Foreskin fibroblast (primary cell): ENCODE measurements at places on chromosomes 16 and 17.

- DNase-seq, result no peak
Measured at GRCh38 chr16:87286839-87287626, 30.2 kb downstream of the C16orf95 start.

GRCh38 chr17:18862011-18862410 lies 4.1 kb downstream of the PRPSAP2 start:
- no peak for DNase-seq

DNA sequence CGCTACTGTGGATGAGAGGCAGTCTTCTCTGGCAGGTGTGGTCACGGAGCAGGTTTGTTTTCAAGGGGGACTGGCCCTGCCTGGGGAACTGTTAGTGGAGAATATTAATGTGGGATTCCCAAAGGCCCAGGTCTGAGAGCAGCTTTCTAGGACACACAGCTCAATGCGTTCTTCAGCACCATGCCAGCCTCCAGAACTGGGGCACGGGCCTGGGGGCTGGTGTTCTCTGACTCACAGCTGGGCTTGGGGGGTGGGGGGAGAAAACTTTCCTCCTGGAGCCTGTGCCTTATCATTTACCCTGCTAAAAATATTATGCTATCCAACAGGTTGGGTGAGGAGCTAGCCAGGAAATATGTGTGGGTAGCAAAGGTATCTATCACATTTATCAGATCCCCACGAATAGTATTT lies 13.5 kb upstream of the LHX1 start:
- DNase-seq, result no peak

DNA sequence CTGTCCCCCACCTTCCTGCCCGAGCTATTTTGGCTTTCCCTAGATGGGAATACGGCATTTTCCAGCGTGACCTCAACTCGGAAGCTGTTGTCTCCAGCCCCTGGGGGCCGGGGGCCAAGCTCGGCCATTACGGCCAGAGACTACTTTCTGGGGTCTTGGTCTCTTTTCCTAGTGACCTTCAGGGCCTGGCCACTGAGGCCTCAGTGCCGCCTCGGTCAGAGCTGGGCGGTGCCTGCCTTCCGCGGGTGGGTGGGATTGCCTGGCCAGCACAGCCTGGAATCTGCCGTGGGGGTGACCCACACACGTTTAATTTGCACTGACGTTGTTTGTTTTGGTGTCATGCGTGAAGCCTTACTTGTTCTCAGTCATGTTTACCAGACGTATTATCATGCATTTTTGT lies 29.2 kb downstream of the TSC2 start:
- DNase-seq, result no peak

DNA sequence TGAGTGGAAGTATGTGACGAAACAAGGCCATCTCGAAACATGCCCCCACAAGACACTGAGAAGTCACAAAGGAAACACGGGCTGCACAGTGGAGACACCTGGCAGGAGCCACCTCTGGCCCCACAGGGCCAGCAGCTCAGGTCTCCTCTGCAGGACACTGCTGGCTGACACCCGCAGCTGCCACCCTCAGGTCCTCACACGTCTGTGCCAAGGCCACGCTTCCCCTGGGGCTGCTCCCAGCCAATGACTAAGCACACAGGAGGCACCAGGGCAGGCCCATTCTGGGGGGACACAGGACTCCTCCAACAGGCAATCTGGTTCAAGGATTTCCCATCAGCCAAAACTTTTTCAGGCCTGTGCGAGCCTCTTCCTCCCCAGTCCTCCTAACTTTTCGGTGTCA lies 36.4 kb downstream of the MBTPS1 start:
- DNase-seq, result no peak

DNA sequence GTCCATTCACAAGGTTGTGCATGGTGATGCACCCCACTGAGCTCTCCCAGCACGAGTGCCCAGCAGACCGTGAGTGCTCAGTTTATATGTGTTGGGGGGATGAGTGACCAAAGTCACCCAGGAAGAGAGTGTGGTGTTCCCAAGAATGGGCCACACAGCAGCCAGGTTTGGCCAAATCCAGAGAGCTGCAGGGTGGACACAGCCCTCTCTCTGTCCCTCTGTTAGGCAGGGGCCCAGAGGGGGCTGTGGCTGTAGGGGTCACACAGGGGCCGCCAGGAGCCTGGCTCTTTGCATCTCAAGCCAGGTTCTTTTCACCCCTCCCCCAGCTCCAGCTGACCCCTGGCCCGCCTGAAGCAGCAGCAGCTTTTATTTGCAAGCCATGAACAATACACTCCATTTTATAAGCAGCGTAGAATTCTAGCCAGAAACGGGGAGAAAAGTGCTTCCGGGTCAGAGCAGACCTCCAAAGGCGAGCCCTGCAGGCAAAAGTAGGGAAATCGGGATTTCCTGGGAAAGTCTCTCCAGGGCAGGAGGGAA lies 13.3 kb downstream of the COTL1 start:
- no peak for DNase-seq

GRCh38 chr16:84239141-84239769 lies 557 bp downstream of the KCNG4 start:
- no peak for DNase-seq

DNA sequence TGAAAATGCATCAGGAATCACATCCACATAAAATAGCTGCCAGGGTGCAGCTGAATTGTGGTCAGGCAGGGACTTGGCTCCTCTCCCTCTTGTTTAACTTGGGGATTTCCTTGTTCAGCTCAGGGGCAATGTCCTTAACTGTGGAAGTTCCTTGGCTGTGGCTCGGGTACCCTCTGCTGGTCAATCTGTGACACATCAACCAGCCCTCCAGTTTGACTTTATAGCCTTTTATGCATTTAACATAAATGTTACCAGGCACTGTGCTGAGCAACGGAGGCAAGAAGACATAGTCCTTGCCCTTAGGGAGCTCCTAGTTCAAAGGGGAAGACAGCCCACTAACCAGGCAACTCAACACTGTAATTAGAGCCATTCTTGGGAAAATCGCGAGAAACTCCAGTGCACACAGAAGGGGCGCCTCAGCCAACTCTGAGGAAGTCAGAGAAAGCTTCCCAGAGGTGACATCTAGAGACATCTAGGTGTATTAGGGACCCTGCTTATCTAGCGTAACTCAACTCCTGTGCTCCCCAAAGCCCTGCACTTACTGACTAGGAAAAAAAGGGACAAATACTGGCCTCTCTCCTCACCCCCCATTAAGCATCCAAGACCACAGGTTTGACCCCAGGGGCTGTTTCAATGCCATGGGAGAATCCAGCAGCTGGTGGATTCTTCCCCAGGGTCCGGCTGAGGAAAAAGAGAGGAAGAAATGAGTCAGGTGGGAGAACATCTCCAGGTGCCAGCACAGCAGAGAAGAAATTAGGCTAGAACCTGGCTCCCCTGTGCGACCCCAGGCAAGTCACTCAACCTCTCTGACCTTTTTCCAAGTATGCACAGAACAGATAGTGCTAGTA lies 17.3 kb upstream of the EEF2K start:
- DNase-seq, result peak; percentile 94

DNA sequence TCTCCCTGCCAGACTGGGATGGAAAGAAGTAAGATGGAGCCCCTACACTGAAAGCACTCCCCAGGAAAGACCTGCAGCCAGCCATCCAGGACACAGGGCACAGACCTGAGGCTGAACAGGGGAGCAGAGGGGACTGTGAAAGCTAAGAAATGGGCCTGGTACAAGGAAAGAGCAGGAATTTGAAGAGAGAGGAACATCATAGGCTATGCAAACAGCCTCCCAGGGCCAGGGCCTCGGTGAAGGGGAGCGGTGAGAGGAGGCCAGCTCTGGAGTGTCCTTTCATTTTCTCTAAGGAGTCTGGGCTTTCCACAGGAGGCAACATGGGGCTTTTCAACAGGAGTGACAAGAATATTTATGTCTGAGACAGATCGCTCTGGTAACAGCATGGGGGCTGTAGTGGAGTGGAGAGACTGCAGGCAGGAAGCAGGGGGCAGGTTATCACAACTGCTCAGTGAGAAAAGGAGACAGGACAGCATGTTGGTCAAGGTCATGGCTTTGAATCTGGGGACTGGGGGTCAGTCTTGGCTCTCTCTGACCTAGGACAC lies 50.1 kb downstream of the TOM1L2 start:
- peak; percentile 18 for DNase-seq

DNA sequence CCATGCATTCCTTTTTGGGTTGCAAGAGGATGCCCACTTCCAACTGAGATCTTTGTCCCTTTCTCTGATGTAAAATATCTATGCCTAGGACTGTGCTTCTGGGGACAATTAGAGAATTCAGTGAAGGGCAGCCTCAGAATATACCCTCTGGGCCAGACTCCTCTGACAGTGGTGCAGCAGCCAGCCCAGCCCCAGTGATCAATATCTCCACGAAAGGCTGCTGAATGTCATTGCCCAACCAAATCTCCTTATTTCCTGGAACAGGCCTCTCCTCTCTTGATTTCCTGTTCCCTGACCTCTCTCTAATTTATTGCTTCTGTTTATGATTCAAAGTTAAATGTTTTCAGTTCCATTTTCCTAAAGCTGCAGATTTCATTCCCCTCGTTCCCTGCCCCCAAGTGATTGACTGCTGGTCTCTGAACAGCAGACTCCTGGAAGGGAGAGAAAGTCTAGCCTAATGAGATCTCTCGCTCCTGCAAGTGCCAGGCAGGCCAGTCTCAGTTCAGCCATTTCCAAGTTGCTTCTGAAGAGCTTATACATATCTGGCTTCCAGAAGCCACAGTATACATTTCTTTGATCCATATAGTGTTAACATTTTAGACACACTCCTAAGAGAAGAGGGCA lies 104.4 kb upstream of the SALL1 start:
- DNase-seq, result no peak

- no peak for DNase-seq
Measured at GRCh38 chr17:77234695-77235094, 93.9 kb downstream of the SEC14L1 start.

- DNase-seq, result no peak
Measured at GRCh38 chr17:924711-925475, 54.7 kb downstream of the NXN start.

DNA sequence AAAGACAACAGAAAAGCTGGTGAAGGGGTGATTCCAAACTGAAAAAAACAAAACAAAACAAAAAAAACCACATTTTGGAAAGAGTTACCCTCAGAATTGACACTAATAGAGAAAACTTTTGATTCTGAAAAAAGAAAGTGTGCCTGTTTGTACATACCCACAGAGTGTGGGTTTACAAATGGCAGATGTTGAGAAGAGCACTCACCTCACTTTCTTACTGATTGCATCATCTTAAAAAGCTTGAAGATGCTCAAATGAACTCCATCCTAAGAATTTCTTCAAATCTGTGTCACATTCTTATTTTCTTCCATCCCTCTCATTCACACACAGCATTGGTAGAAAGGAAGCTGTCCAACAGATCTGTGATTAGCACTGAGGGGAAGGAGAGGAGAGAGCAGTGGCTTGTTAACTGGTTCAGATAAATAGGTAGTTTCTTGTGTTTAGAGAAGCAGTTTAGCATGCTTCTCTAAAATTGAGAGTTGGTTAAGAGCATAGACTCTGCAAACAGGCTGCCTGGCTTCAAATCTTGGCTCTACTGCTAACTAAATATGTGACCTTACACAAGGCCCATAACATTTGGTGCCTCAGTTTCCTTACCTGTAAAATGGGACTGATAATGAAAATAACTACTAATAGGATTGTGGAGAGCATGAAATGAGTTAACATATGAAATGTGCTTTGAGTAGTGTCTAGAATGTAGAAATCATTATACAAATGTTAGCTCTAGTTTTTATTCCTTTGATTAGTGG lies 6.9 kb downstream of the GNAO1 start:
- DNase-seq, result no peak

GRCh38 chr16:27685807-27686206 lies 135.9 kb downstream of the KATNIP start:
- peak; percentile 74 for DNase-seq

GRCh38 chr16:89922884-89923639 lies at the start of gene TUBB3:
TUBB3 (plus strand) TSS chr16:89923342; CDS start chr16:89923402, 60 bp downstream.
- peak; percentile 85 for DNase-seq

DNA sequence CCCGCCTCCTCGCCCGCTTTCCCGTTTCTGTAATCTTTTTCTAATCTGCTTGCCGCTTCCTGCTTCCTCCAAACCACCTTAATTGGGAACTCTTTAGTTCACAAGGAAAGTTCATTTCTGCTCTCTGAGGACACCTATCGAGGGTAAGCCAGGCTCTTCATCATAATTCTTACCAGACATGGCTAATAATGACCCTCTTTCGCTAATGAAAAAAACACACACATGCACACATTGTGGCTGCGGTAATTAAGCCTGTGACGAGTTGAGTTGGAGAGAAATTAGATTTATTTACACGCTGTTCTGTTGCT lies 100.6 kb downstream of the ZNF423 start:
- peak; percentile 40 for DNase-seq

GRCh38 chr16:81678326-81679095 lies 100.6 kb upstream of the PLCG2 start:
- DNase-seq, result no peak

DNA sequence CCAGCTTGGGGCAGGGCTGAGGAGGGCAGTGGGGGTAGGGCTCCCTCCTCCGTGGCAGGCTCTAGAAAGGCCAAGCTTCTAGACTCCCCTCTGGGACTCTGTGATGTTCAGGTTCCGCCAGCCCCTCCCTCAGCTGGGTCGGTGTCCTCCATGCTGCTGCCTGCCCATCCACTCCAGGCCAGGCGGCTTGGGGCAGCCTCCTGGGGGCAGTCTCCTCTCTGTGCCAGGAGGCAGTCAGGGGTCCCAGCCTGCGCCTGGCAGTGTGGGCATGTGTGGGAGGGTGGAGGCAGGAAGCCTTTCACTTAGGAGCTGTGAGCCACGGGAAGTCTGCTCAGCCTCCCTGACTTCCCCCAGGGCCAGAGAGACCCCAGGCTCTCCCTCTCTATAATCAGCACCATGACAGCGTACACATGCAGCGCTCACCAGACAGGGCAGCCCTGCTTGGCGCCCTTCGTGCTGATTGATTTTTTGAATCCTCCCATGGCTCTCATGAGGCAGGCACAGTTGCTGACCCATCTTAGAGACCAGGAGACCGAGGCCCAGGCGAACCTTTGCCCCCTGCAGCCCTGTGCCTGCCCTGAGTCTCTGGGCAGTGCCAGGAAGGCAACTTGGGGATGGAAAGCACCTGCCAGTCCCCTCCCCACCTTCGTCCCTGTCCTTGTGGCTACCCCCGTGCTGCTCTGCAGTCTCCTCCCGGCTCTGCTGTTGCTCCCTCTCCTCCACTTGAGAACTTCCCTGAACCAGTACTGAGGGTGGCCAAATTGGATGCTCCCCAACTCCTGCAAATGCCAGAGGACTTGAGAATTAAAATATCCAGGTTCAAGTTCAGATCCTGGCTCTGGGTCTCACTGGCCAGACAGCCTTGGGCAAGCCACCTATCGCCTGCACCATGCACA lies 234.7 kb upstream of the GSE1 start:
- no peak for DNase-seq
